ENCODE measurements at places on chromosomes 16 and 17.

GRCh38 chr17:76271669-76272540, 6.8 kb downstream of the UBALD2 start:
- H3K4me3 ChIP-seq = no peak overlapping the region
- H3K27me3 ChIP-seq = no peaks in the 10 kb centered on the region
- H3K27ac ChIP-seq = no peak overlapping the region
- H3K4me1 ChIP-seq = no peaks in the 10 kb centered on the region

DNA sequence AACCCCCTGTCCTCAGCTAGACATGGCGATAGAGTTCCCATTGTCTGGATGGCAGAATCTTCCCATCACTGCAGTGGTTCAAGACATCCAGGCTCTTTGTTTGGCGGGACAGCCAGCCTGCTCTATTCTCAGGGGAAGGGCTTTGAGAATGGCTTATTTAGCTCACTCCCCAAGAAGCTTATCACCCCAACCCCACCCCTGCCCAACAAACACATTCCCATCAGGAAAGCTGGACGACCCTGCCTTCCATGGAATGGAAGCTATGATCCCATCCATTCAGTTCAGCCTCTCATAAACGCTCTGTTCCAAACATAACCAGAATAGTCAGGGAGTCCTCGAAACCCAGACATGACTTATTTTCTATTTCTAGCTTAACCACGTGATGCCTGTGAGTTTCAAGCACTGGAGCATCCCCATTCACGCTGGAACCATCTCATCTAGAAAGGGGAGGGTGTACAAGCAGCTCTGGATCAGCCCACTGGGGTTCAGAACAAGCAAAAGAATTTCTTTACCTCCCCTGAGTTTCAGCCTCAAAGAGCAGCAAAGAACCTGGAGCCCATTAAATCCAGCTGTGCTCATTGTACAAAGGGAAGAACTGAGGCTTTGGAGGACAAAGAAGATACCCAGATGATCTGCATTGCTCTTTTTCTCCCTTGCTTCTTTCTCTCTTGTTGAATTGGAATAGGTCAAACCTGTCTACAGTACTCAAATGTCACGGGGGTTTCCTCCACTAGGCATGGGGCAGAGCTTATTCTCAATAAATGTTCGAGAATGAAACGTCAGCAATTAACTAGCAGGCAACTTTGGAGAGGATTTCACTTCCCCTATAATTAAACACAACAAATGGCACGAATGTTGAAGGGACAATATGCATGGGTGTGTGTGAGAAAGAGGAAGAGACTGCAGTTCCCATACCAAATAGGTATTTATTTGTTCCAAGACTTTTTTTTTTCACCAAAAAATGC, 93.1 kb downstream of the XYLT1 start:
- H3K27me3 ChIP-seq = no peaks in the 10 kb centered on the region
- H3K4me3 ChIP-seq = no peak overlapping the region
- peak; percentile 62 for ATAC-seq
- peak overlapping the region; percentile 93 for H3K27ac ChIP-seq
- peaks cover 23% of the 10 kb centered on the region for H3K4me1 ChIP-seq

DNA sequence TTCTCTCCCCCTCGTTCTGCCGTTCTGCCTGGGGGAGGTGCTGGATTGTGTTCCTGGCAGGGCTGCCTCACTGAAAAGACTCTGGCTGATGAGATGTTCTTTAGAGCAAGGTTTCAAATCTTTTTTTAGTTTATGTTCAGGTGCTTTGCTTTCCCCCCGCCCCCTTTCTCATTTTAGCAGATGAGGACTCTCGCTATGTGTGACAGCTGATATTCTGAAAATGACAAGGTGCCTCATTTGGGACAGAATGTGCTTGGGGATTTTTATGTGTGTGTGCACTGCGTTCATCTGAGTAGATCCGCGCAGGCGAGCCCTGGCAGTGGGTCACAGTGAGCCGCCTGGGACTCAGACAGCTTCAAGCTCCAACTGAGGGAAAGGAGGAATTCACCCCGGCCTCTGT, 205.9 kb downstream of the HS3ST4 start:
- H3K27me3 ChIP-seq = peaks cover 29% of the 10 kb centered on the region
- no peak overlapping the region for H3K27ac ChIP-seq
- no peaks in the 10 kb centered on the region for H3K36me3 ChIP-seq
- H3K4me3 ChIP-seq = no peak overlapping the region

DNA sequence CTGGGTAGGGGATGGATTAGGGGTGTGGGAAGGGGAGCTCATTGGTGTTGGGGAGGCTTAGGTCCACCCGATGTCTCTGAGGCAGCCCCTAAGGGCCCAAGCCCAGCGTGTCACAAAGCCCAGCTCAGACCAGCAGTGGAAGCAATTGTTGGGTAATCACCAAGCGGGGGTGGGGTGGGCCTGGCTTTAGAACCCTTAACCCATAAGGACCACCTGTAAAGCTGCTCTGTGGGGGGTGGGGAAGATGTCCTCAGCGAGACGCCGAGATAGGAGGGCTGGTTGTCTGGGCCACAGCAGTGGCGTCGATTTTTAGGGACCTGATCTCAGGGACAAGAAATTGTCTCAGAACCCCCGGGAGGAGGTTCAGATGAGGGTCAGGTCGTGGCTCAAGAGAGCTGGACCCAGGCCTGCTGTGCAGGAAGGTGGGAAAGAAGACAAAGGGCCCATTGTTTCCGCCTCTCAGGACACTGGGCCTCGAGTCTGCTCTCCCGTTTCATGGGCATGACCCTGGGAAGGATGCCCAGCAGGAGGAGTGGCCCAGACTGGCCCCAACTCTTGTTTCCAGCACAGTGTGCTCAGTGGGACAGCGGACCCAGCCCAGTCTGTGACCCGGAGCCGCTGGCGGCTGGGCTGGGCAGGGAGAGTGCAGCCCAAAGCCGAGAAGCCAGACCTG, 15.9 kb downstream of the ST6GALNAC2 start:
- ATAC-seq = peak; percentile 44
- no peak overlapping the region for H3K4me3 ChIP-seq
- H3K27ac ChIP-seq = peak overlapping the region; percentile 14
- H3K27me3 ChIP-seq = peaks cover 18% of the 10 kb centered on the region
- H3K36me3 ChIP-seq = peaks cover 21% of the 10 kb centered on the region

- no peaks in the 10 kb centered on the region for H3K4me1 ChIP-seq
- H3K27me3 ChIP-seq = no peaks in the 10 kb centered on the region
- H3K36me3 ChIP-seq = no peaks in the 10 kb centered on the region
These were observed 963.1 kb upstream of the GOT2 start for GRCh38 chr16:59697236-59697635.

DNA sequence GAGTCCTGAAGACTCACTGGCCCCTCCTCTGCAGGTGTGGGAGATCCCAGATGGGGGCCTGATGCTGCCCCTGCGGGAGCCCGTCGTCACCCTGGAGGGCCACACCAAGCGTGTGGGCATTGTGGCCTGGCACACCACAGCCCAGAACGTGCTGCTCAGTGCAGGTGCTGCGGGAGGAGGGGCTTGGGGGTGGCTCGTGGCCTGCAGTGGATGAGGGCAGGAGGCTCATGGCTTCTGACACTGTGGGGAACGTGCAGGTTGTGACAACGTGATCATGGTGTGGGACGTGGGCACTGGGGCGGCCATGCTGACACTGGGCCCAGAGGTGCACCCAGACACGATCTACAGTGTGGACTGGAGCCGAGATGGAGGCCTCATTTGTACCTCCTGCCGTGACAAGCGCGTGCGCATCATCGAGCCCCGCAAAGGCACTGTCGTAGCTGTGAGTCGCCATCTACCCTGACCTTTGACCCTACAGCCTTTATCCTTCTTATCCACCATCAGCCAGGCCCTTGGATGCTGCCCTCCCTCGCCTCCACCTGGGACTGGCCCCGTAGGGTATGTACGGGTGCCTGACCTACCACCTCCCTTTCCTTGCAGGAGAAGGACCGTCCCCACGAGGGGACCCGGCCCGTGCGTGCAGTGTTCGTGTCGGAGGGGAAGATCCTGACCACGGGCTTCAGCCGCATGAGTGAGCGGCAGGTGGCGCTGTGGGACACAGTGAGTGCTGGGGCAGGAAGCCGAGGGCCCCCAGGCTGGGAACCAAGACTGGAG, 3.6 kb downstream of the CORO1A start:
- no peak overlapping the region for H3K4me3 ChIP-seq
- no peak for ATAC-seq
- no peak overlapping the region for H3K27ac ChIP-seq

- ATAC-seq = peak; percentile 25
- H3K27ac ChIP-seq = no peak overlapping the region
- H3K27me3 ChIP-seq = peaks cover 3% of the 10 kb centered on the region
- peaks cover 77% of the 10 kb centered on the region for H3K4me1 ChIP-seq
These were observed 14.0 kb upstream of the BAIAP2 start for GRCh38 chr17:81020767-81021497.

DNA sequence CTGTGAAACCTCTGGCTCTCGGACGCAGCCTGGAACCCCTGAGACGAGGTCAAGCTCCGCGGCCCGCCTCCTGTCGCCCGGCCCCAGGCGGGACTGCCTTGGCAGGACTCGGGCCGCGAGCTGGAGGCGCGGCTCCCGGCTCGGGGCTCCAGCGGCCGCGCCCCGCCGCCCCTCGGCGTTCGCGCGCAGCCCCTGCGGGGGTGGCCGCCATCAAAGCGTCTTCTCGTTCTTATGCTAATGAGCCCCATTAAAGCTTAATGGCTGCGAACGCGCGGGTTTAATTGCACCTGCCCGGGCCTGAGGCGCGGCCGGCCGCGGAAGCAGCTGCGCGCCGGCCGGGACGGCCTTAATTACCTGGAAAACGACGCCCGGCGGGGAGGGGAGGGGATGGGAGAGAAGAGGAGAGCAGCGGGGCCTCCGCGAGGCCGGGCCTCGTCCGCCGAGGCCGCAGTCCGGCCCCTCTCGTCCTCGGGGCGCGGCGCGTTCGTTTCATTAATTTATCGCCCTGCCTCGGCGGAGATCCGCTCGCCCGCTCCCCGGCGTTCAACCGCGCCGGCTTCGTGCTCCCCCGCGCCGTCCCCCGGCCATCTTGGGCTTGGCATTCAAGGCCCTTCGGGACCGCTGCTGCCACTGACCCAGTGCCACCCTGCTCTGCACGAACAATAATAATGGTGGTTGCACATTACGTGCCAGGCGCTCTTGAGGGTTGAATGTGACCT, 19.2 kb downstream of the RAI1 start:
- no peaks in the 10 kb centered on the region for H3K36me3 ChIP-seq
- H3K4me1 ChIP-seq = peaks cover 68% of the 10 kb centered on the region

- no peaks in the 10 kb centered on the region for H3K36me3 ChIP-seq
- ATAC-seq = no peak
- H3K27me3 ChIP-seq = no peaks in the 10 kb centered on the region
These were observed 25.5 kb upstream of the METRNL start for GRCh38 chr17:83053739-83054451.
